ENCODE measurements at places on chromosomes 7 and 10. TPM values are rescaled to one million over a fixed set of nuclear protein-coding genes. Genes with fewer than 3 reads are reported as not detected.

- no peak for DNase-seq
These were observed 99.0 kb upstream of the PDE1C start for GRCh38 chr7:32169228-32169627.

Gene C10orf143
- polyA plus RNA-seq = 7.0 TPM

DNA sequence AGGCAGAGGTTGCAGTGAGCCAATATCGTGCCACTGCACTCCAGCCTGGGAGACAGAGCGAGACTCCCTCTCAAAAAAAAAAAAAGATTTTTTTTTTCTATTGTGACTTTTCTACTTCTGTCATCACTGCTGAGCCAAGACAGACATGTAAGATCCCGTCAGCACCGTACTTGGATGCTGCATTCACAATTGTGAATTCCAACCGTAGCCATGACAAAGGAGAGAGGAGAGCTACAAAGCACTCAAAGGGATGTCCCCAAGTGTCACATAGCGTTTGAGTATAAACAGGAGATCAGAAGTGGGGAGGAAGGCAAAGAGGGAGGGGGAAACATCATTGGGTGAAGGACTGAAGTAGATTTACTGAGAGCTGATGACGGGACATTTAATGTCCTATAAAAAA, 144.2 kb downstream of the PRPF18 start:
- DNase-seq = no peak

DNA sequence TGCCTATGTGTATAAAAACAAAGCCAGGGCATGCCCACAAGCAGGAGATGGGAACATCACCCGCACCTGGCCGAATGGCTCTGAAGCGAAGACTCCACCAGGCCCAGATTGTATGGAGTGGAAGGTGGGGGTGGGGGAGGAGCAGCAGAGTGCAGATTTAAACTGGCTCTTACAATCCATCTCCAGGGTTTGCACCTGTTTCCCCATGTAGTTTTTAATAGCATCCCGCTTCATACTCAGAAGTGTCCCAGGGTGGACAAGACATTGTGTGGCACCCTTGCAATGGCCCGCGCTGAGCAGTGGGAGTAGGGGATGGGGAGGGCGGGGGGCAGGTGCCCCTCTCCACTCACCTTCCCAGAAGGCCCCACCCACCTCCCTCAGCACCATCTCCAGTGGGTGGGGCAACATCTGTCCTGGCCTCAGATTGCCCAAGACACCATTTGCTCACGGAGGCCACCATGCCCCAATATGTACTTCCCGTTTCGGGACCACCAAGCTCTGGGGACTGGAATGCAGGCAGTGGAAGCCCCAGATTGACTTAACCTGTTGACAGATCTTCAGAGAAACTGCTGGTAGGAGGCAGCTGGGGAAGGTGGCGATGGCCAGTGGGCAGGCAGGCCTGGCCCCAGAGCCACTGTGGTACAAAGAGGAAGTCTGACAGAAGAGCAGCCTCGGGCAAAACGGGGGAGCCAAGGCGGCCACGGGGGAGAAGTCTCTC, 23.0 kb downstream of the VSIR start:
- no peak for DNase-seq

DNA sequence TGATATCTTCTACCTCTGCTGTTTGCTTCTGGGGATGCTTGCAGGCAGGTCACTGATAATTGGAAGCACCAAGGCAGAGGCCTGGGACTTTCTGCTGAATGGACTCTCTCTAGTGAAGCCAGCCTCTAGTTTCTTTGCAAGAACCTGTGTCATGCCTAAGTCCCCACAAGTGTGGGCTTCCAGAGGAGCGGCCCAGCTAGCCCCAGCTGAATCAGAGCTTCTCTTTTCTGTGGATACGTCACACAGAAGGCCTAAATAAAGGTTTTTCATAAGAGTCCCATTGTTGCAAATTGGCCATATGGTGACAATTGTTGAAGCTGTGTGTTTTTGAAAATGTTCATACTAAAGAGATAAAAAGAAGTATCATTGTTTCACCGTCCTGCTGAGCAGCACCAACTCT, 6.8 kb upstream of the OPALIN start:
- no peak for DNase-seq

DNA sequence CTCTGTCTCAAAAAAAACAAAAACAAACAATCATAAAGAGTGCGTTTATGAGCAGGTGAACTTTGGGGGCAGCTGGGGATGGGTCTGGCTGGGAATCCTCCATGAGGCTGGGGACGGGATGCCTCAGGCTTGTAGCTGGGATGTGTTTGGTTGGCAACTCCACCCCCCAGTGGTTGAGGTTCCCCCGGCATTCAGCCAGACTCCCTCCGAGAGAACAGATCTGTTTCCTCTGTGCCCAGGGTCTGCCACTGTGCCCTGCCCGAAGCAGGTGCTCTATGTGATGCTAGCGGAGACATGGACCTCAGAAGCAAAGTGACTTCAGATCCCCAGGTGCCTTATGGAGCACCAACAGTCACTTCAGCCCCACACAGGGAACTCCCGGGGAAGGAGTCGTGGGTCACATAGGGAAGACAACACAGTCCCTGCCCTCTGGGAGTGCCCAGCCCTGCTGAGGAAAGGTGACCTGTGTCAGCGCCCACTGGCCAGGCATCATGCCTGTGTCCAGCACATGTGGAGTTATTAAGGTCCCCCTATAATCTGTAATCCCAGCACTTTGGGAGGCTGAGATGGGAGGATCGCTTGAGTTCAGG, 29.3 kb upstream of the GTF2IRD1 start:
- DNase-seq = no peak

DNA sequence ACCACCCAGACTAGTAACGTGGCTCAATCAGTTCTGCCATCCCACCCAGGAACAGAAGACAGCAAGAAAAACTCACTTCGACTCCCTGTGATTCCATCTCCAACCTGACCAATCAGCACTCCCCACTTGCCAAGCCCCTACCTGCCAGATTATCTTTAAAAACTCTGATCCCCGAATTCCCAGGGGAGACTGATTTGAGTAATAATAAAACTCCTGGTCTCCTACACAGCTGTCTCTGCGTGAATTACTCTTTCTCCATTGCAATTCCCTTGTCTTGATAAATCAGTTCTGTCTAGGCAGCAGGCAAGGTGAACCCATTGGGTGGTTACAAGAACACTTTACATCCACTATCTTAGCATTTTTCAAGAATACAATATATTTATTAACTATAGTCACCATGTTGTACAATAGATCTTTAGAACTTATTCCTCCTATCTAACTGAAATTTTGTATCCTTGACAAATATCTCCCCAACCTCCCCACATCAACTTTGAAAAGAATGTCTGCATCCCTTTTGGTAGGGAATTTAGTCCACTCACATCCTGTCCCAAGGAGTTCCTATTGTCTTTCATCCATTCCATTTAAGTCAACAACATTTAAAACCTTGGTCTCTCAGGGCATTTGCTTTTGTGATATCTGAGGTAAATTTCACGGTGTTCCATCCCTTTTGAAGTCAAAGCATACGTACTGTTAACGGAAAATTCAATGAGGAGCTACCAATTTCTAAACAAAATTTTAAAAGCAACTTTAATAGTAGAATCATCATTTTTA, 163.7 kb downstream of the MACC1 start:
- no peak for DNase-seq

Gene TEX47
- polyA plus RNA-seq = not detected

- DNase-seq = no peak
These were observed 381.8 kb upstream of the NFE2L3 start for GRCh38 chr7:25770235-25770634.

DNA sequence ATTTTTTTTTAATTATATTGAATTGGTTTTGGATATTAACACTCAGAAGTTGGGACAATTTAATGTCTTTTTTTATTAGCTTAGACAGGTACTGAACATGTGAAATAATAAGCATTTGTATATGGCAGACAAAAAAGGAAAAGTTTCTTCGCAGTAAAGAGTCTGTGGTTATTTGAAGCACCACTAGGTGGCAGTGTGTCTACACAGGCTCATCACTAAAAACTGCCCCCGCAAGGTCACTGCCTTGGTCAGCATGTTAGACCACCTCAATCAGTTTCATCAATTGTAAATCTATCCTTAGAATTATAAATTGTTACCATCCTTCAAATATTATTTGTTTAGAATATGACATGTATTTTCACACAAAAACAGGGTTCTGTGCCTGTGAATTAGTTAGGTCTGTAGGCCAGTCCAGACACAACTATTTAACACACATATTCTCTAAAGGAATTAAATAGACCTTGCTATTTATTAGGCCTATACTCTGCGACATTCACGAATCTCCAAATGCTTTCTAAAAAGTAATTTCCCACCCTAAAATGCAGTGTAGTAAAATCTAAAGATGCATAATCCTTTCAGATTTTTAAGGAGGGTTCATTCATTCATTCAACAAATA, 17.0 kb downstream of the PNLIPRP3 start:
- DNase-seq = no peak

Gene GNGT1
- polyA plus RNA-seq = not detected

DNA sequence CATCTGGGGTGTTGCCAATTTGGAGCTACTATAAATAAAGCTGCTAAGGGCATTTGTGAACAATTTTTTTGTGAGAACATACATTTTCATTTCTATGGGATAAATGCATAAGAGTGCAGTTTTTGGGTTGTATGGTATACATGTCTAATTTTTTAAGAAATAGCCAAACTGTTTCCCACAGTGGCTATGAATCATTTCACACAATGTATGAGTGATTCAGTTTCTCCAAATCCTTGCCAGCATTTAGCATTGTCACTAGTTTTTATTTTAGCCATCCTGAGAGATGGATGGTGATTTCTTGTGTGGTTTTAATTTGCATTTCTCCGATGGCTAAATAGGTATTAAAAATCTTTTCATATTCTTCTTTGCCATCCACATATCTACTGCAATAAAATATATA, 105.3 kb downstream of the AMPH start:
- DNase-seq = no peak

GRCh38 chr7:1413936-1414639, 45.2 kb downstream of the MICALL2 start:
- no peak for DNase-seq

Gene MXI1
- polyA plus RNA-seq = 20.4 TPM

DNA sequence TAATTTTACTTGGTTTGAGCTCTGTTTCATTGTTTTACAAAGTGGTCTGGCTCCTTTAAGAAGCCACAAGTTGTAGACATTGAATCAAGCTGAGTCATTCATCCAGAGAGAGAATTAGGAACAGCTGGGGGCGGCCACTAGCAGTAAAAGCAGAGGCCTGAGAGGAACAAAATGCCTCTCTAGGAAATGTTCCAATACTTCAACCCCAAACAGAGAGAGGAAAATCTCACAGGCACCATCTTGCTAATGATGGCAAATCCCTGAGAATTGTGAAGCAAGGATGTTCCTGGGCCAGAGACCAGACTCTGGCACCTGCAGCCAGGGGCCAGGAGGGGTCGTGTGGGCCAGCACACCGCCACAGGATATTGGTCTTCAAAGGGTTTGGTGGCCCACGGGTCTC, 26.5 kb upstream of the TRIL start:
- DNase-seq = no peak

- DNase-seq = no peak
These were observed 398.8 kb upstream of the KLF6 start for GRCh38 chr10:4183761-4184261.

Gene APBB1IP
- polyA plus RNA-seq = 2.1 TPM

Gene FGFR2
- 64.0 TPM for polyA plus RNA-seq

DNA sequence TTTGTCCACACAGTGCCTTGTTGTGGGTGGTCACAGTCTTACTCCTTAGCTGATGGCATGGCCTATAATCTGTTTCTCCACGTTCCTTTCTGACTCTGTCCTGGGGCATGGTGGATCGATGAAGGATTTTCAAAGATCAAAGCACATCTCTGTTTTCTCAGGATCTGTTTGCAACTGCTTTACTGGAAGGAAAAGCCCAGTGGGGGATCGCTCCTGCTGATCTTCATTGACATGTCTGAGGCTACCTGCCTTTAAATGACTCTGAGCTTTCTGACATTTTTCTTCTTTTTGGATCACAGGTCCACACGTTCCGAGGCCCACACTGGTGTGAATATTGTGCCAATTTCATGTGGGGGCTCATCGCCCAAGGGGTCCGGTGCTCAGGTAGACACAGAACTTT, 68.0 kb upstream of the PRR15 start:
- DNase-seq = no peak

Gene TRIM73
- polyA plus RNA-seq = 6.8 TPM

DNA sequence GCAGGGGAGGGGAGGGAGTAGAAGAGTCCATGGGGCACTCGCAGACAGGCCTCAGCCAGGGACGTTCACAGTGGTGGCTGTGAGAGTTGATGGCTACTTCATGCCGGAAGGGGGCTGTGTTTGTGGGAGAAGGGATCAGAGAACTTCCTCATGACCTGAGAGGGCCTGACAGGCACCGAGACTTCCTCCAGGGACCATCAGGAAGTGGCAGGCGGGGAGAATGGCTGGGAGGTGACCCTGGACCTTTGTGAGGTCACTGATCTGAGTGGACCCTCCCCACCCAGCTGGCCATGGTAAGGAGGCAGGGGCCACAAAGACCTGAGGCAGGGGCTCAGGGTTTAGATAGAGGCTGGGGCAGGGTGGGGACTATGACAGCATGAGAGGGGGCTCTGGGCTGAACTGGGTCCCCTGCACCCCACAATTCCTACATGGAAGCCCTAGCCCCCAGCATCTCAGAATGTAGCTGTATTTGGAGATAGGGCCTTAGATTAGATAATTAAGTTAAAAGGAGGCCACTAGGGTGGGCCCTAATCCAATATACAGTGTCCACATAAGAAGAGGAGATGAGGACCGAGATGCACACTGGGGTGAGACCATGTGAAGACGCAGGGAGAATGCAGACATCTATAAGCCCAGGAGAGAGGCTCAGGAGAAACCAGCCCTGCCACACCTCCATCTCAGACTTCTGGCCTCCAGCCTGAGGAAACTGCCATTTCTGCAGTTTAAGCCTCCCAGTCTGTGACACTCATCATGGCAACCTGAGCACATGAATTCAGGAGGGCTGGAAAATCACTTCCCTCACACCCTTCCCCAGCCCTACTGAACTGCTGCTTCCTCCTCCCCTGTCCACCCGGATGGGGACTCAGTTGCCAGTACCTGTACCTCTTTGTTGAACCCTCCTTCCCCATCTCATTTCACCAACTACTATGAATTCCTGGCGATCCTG, 273.9 kb upstream of the ZNF32 start:
- no peak for DNase-seq

- DNase-seq = no peak
These were observed 21.4 kb upstream of the ZNF273 start for GRCh38 chr7:64881461-64882287.

DNA sequence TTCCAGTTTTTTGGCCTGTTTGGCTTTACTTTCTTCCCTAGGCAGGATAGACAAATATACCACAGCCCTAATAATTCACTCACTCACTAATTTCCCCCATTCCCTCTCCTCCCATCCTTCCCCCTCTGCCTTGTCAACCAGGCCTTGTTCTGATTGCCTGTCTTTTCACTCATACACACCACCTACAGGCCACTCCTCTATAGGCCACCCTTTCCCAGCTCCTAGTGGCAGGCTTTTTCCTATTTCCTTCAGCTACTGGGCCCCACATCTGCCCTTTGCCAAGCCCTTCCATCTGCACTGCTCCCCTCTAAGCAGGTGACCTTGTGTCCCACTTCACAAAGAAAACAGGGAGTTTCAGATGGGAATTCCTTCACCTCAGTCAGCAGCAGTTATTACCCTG, 59.8 kb upstream of the MSRB2 start:
- no peak for DNase-seq

- no peak for DNase-seq
These were observed 16.3 kb downstream of the REEP3 start for GRCh38 chr10:63537536-63537935.

- no peak for DNase-seq
These were observed 32.1 kb upstream of the PIK3AP1 start for GRCh38 chr10:96752375-96752774.
